SIG-M5 (cell line): ENCODE measurements at places on chromosomes 5 and 9.

GRCh38 chr5:109962882-109963603 lies 273.3 kb downstream of the MAN2A1 start:
- no peak for DNase-seq

GRCh38 chr5:89545076-89545475 lies 662.1 kb upstream of the MEF2C start:
- DNase-seq: no peak

DNA sequence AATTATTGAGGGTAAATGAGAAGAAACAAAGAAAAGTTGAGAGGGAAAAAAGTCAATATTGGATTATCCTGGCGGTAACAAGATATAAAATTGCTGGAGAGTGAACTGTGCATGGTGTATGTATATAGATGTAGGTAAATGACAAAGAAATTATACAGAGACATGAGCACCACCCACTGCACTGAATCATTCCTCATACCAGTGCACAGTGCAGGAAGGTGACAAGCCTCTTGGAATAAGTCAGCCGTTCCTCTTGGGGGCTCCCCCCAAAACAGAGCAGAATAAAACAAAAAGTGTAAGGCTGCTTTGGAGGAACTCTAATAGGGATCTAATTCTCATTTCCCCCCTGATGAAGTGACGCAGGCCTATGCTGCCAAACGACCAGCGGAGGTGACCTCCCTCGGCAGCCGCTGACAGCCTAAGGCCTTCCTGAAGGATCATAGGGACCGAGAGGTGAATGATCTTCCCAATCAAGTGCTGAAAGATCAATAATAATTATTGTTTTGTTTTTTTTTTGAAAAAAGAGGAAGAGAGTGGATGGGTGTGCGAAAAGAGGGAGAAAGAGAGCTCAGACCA lies 245.0 kb downstream of the PSAT1 start:
- no peak for DNase-seq

DNA sequence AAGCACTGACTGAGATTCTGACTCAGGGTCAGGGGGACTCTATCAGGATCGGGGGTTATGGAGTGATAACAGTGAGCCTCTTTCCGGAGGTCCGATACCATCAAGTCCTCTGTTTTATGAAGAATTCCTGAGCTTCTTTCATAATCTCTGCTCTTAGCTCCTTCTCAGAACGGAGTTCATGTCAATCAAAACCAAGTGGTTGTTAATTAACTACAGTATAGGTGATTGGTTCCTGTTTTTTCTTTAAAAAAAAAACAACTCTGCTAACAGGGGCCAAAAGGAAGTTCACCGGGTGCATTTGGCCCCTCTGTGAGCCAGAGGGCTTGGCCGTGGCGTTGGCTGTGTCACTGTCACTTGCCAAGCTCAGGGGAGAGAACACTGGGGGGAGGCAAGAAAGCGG lies 4.0 kb downstream of the GFI1B start:
- DNase-seq: no peak

DNA sequence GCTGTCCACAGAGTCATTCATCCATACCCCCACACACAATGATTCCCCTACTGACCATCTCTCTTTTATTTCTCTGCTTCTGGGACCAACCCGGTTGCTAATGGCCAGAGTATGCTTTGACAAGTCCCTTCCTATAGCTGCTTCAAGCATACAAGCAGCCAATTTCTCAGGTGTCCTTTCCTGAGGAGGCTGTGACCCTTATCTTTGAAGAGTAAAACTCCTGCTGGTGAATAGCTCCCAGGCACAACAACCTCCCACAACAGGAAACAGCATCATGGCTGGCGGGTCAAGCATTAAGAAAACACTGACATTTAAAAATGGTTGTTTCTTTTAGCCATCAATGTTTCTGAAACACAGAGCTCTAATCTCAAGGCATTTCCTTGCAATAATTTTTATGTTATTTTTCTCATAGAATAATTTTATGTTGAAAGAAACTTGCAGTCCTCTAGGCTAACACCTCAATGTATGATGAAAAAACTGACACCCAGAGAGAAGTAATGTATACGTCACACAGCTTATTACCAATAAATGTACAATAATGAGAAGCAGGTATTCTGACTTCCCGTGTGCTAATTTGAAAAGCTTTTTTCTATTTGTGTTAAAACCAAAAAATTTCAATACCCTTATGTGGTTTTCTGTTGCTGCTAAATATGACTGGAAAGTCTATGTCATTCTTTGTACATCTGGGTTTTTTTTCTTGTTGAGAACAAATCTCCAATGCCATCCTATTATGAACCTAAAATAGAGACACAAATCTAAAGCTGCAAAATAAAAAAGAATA lies 7.5 kb upstream of the PAM start:
- no peak for DNase-seq

DNA sequence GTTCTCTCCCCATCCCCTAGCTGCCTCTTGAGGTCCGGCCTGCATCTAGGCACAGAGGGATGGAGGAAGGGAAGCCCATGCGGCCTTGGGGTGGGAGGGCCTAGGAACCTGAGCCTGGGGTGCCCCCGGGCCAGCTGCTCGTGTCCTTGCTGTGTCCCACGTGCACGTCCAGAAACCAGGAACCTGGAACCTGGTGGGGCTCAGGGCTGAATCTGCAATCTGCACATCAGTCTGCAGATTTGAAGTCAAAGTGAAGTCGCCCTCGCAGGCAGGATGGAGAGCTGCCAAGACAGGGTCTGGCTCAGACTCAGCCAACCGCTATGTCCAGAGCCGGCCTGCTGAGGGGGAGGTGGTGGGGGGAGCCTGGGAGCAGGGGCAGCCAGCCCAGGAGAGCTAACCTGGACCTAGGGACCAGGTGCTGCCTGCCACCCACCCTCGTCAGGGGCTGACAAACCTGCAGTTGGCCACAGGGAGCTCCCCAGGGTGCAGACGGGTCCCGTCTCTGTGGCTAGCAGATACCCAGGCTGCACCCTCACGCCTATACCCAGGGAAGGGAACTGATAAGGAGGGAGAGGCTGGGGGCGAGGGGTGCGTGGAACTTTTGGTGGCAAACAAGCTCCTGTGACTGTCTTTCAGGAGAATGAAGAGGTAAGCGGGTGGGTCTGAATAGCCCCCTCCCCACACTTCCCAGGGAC lies 103.5 kb upstream of the SIMC1 start:
- DNase-seq: no peak

DNA sequence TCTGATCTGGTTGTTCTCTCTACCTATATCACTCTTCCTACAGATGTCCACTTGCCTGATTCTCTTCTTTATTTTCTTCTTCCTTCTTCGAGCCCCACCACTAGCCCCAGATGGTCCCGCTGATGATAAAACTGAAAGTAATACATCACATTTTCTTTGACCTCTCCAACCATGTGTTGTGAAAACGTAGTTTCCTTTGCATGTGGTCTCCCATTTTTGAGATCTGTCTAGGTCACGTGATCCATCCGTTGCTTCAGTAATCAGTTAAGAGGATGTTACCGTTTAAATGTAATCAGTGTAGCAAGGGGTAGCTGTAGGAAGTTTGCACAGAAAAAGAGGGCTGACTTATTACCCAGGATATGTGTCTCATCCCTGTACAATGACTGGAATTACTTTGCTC lies 426.3 kb upstream of the TLE4 start:
- no peak for DNase-seq

DNA sequence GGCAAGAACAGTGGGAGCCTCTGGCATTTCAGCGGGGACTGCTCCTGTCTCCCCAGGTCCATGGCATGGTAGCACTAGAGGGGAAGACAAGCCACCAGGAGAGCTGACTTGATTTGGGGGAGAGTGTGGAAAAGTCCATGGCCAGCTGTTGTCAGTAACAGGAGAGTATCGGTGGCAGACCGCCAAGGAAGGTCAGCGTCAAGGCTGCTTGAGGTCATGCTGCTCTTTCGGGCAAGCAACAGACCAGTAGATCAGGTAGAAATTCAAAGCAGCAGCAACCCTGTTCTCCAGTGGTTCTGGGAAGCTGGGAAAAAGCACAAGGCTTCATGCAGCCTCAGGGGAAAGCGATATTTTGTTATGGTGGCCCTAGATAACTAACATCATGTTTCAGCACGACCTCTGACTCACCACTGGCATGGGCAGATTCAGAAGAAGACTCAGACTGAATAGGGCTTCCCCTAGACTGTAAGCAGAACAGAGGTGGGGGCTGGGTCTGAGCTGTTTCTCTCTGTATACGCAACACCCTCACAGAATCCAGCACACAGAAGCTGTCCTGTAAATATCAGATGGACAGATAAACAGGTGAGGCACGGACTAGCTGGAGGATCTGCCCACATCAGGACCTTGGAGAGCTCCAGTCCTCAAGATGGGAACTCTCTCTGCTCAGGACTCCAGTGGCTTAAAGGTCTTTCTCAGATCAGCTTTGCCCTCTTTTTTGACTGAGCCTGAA lies 35.2 kb upstream of the PLEKHG4B start:
- no peak for DNase-seq

- DNase-seq: no peak
Observed at GRCh38 chr5:72633041-72633445, 125.8 kb upstream of the ZNF366 start.

DNA sequence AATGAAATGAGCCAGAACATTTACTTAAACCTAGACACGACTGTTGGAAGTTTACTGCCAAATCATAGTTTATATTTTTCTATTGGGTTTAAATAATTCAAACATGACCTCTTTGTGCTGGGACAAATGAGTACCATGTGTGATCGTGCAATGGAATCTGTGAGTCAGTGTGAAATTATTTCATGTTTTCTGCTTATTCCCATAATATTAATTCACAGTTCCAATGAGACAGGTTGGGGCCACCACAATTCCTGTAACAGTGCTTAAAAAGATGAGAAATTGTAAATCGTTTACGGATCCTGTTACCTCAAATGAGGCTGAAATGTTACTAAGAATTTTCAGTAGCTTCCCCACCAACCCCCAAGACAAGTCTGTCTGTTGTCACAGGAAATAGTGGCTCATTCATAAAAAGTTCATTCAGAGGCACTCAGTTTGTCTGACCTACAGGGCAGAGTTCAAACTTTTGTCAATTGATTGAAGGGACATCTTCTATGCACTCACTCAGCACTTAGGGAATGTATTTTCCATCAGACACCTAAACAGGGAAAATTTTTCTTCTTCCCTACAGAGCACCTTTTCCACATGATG lies 563.9 kb upstream of the ADAMTS16 start:
- DNase-seq: no peak

DNA sequence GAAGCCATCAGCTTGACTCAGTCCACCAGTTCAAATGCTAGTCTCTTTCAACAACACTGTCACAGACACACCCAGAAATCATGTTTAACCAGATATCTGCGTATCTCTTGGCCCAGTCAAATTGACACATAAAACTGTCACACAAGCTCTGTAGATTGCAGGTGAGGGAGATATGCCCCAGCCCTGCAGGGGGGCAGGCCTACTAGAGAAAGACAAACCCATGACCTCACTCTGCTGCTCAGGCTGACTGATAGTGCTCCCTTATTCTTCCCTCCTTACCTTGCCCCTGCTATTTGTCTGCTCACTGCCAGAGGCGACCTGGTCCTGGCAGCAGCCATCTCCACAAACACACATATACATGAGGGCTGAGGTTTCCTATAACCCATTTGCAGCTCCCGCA lies 351.3 kb downstream of the DRD1 start:
- no peak for DNase-seq

- no peak for DNase-seq
Observed at GRCh38 chr9:132849185-132849706, 28.8 kb downstream of the AK8 start.

- peak; percentile 27 for DNase-seq
Observed at GRCh38 chr9:37187713-37188439, 67.5 kb downstream of the ZCCHC7 start.
